Stimulated activated CD8-positive, alpha-beta memory T cell treated with anti-CD3 and anti-CD28 coated beads, Interleukin-4, amount 100 ng/mL, for 1 hour (primary cell): ENCODE measurements at places on chromosomes 1 and 21.

- DNase-seq: no peak
Measured at GRCh38 chr1:61980561-61980960, 214.1 kb upstream of the L1TD1 start.

- no peak for DNase-seq
Measured at GRCh38 chr1:64197076-64197475, 6.3 kb upstream of the UBE2U start.

DNA sequence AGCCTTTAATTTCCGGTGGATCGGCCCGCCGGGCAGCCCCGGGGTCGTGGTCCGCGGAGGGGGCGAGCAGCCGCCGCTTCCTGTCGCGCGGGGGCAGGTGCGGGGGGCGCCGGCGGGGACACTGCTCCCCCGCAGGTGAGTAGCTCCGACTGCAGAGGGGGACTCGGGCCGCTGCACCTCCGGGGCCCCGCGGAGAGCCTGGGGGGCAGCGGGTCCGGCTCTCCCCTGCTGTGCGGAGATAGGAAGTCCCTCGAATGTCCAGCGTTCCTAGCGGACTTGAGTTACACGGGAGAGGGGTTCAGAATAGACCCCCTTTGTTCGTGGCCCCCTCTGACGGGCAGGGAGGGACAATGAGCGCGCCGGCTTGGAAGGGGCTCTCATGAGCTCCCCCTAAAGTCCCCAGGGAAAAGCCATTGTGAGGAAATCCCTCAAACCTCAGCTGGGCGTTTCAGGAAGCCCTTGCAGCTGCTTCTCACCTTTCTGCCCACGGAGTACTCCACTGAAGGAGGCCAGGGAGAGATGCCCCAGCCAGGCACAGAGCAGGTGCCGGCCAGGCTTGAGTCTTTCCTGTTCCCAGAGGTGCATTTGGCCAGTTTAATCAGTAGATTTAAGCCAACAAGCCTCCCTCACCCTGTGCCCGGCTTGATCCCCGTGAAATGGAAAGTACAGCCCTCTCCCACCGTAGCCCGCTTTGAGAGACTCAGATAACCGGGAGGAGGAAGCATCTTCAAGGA is 925 bp downstream of the PDE9A start:
- no peak for DNase-seq

DNA sequence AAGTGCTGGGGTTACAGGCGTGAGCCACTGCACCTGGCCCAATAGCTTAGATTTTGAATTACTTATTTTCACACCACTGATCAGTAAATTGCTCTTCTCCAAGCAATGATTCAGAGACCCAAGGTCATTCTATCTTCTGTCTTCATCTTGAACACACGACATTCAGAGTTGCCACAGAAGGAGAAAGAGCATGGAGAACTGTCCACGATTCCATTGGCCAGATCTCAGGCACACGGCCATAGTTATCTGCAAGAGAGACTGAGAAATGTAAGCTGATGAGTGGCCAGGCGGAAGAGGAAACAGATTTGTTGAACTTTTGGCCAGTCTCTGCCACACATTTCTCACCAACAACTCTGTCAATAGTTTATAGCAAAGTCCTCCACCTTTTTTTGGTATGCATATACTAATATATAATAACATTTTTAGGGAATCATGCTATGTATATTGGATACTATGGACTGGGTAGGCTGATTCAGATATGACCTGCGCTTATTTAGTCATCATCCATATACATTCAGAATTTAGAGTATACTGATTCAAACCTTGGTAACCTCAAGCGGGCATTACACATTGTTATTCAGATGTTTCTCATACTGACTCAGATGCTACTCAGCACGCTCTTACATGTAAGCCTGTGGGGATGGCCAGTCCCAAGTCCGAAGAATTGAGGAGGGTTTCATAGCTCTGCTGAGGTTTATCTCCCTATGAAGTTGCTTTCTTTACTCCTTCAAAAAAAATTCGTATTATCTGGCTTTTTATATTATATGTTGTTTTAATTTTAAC is 25.5 kb upstream of the CAP1 start:
- DNase-seq: no peak

DNA sequence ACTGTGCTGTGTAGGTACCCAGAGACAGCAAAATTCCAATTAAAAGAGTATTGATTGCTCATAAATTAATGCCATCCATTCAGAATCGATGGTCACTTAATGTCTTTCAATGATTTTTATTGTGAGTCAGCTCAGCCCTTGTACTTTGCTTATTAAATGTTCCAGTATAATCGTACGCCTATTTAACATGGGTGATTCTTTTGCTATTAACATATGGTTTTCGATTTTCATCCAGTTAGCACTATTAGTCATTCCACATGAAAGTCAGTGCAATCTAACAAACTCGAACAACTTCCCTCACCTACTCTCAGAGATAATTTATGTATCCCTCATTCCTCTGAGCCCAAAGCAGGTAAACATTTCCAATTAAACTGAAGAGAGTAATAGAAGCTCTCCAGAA is 109.6 kb upstream of the APP start:
- DNase-seq: no peak

- DNase-seq: no peak
Measured at GRCh38 chr1:227758366-227758765, 23.1 kb downstream of the SNAP47 start.

GRCh38 chr1:53644909-53645689 is 93.9 kb downstream of the GLIS1 start:
- no peak for DNase-seq

GRCh38 chr1:54399765-54400164 is 6.4 kb downstream of the SSBP3 start:
- DNase-seq: no peak

DNA sequence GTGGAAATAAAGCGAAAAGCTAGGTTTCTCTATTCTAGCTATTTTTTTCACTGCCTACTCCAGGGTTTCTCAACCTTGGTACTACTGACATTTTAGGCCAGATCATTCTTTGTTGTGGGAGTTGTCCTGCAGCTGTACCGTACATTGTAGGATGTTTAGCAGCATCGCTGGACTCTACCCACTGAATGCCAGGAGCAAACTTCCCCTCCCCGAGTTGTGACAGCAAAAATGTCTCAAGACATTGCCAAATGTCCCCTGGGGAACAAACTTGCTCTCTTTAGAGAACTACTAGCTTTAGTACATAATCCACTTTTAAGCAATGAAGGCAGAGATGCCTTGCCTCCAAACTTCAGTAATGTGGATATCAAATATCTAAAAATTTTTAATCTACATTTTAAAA is 122.8 kb downstream of the PLPPR5 start:
- DNase-seq: no peak

GRCh38 chr21:42799516-42799915 is 79.8 kb downstream of the WDR4 start:
- DNase-seq: no peak

GRCh38 chr1:201849372-201850052 is 20.6 kb downstream of the IPO9 start:
- DNase-seq: no peak

DNA sequence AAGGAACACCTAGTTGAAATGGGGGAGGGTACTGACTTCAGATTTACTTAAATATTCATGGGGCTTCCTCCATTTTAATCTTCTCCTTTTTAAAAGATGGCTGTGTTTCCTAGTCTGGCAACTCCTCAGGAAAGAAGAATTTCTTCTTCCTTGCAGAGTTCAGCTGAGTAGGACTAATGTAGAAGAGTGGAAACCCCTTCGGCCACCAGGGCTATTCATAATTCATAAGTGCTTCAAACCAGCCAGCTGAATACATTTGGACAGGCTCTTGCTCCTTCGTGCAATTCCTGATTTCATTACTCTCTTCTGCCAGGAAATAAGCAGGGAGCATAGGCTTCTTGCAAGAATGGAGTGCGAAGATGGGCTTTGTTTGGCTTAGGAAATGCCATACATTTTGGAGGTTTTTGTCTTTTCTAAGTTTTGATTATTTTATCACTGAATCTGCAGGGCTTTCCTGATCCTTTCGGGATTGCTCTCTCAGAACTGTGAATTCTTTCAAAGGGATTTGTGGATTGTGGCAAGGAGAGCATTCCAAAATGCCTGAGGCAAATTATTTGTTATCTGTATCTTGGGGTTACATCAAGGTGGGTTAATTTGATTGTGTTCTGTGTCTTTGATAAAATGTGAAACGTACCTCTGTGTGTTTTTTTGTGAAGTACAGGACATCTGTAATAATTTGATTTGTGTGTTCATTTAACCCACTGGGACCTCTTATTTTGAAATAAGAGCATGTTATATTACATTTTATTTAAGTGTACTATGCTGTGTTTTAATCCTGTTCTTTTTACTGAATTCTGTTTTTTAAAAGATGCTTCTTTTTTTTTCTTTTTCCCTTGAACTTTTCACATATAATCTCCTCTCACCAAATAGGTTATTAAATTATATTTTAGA is 179.4 kb upstream of the SGIP1 start:
- DNase-seq: no peak

DNA sequence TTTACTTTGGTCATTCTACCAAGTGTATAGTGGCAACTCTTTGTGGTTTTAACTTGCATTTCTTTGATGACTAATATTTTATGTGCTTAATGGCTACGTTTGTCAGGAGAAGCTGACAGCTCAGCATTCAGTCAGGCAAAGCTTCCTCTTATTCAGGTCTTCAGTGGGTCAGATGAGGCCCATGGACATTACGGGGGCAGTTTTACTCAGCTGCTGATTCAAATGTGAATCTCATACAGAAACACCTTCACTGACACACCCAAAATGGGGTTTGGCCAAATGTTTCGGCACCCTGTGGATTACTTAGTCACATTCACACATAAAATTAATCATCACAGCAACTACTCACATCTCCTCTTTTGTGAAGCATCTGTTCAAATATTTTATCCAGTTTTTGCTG is 104.9 kb upstream of the PLD5 start:
- no peak for DNase-seq

DNA sequence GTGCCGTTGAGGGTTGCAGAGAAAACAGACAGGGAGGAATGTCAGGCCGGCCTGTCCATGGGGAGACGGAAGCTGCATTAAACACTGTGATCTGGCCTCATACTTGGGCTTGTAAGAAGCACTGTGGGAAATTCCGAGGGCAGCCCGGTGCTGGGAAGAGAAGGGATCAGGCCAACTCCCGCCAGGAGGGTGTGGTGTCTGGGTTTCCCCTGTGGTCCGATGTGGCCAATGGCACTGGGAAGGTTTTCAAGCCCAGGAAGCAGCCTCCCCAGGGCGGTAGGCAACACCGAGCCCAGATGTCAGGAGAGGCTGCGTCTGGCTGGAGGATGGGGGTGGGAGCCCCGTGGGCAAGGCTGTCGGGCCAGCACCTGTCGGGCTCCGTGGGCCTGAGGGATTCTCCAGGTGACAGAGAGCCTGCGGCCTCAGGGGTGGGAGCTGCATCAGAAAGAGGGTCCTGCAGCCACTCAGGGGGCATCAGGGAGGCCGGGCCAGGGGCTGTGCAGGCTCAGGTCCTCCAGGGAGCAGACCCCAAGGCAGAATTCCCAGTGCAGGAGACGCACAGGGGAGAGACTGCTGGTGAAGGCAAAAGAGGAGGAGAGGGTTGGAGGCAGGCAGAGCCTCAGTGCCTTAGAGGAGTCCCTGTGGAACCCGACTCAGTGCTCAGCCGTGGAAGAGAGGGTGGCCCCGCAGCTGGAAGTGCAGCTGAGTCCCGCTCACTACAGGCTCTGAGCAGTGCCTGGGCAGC is 8.4 kb downstream of the UBASH3A start:
- DNase-seq: no peak

DNA sequence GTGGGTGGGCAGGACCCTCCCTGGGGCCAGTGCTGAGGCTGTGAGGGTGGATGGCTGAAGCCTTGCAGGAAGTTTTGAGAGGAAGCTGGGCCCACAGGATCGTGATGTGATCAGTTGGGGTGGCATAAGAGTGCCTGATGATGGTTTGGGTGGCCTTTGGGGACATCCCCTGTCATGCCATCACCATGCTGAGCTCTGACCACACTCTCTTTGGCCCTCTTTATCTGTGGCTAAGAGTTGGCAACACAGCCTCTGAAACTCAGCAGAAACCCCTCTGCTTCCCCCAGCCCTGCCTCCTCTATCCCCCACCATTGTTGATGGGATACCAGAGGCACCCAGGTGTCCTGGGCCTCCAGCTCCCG is 19.8 kb downstream of the MIIP start:
- no peak for DNase-seq

DNA sequence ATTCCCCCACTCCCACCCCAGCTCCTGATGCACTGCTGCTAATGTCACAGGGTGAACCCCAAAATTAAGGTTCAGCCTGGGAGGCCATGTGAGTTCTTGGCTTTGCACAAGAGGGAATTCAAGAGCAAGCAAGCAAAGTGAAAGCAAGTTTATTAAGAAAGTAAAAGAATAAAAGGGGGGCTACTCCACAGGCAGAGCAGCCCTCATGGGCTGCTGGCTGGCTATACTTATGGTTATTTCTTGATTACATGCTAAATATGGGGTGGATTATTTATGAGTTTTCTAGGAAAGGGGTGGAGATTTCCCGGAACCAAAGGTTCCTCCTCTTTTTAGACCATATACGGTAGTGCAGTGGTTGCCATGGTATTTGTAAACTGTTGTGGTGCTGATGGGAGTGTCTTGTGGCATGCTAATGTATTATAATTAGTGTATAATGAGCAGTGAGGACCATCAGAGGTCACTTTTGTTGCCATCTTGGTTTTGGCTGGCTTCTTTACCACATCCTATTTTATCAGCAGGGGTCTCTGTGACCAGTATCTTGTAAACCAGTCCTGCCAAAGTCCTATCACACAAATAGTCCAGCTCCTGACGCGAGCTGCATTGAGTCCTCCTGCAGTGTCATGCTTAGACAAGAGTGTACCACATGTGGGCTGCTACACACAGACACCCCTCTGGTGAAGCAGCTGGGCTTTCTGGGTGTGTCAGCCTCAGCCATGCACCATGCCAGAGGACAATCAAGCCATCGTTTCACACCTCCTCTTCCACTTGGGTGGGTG is 46.4 kb upstream of the CSF1 start:
- DNase-seq: no peak
